ENCODE measurements at places on chromosomes 2 and 18. TPM values are rescaled to one million over a fixed set of nuclear protein-coding genes. Genes with fewer than 3 reads are reported as not detected.
A peak's percentile ranks its signal among the peaks of the same experiment; 100 is the strongest.

Gene CCBE1
- total RNA-seq, result 1.2 TPM

DNA sequence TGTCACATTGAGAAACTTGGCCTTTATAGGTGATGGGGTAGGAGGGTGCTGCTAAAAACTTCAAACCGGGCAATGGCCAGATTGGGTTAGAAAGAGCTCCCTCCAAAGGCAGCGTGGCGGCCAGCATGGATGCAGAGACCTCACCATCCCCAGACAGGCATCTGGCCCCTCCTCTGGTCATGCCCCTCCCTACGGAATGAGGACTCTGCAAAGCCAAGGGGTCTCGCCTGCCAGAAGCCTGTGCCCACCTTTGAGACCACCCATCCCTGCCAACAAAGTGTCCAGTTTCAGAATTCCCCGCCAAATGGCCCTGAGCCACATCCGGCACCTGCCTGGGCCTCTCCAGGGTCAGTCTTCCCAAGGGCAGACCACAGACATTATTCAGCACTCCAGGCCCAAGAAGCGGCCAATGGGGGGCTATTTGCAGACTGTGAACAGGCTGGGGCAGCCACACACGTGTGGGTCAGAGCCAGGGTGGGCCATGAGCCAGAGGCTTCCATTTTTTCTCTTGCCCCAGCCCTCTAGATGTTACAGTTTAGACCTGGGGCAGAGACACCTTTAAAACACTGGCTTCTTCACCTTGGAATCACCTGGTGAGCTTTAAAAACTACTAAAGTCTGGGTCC lies 4.2 kb upstream of the ATP6V1B1 start:
- no peak for DNase-seq

GRCh38 chr2:21396252-21396651 lies 272.5 kb downstream of the TDRD15 start:
- DNase-seq, result no peak

Gene SALL3
- 0.19 TPM for total RNA-seq

DNA sequence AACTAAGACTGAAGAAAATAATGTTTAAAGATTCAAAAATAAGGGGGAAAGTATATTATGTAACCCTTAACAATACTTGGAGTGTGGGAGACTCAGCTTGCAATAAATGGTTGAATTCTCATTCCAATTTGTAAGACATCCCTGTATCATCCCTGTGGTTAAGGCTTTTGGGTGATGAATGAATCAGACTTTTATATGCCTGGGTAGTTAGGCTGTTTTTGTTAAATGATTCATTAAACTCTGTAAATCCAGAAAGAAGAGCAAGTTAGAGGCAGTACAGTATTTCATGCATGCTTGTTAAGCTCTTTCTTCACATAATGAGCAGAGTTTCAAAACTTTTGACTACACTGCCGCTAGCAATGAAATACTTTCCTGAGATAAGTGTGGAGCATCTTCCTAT lies 948.8 kb downstream of the SOCS6 start:
- no peak for DNase-seq

GRCh38 chr2:212536817-212537725 lies 1.5 kb downstream of the ERBB4 start:
- DNase-seq, result no peak

- DNase-seq, result peak; percentile 62
Measured at GRCh38 chr2:20065885-20066602, 14.6 kb upstream of the LAPTM4A start.

GRCh38 chr2:16507655-16508489 lies 157.8 kb downstream of the CYRIA start:
- DNase-seq, result peak; percentile 14

Gene C1GALT1C1L
- total RNA-seq, result 0.85 TPM

- DNase-seq, result no peak
Measured at GRCh38 chr18:1177232-1177631, 272.6 kb downstream of the ADCYAP1 start.
